SK-N-DZ (cell line): ENCODE measurements at places on chromosomes 13 and 19.

DNA sequence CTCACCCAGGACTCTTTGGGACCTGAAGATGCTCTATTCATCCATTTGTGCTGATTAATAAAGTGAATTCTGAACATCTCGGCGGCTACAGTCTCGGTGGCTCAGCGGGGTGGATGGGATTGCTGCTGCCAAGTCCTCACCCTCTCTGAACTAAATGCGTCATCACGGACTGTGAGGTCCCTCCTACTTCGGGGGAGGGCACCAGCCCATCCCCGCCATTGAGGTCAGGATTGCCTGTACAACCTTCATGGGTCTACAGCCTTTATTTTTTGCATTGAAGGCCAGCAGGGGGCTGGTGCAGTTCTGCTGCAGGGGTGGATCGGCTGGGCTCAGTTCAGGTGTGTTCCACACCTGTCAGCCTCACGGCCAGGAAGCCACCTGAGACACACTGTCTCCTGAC, 181.8 kb downstream of the COL4A1 start:
- DNase-seq: no peak

- no peak for DNase-seq
These were observed 2320.0 kb downstream of the PCDH9 start for GRCh38 chr13:64910096-64910495.

- no peak for DNase-seq
These were observed 104.9 kb downstream of the CACNA1A start for GRCh38 chr19:13401388-13401787.

- no peak for DNase-seq
These were observed 12.2 kb downstream of the MRPS31 start for GRCh38 chr13:40758811-40759210.

DNA sequence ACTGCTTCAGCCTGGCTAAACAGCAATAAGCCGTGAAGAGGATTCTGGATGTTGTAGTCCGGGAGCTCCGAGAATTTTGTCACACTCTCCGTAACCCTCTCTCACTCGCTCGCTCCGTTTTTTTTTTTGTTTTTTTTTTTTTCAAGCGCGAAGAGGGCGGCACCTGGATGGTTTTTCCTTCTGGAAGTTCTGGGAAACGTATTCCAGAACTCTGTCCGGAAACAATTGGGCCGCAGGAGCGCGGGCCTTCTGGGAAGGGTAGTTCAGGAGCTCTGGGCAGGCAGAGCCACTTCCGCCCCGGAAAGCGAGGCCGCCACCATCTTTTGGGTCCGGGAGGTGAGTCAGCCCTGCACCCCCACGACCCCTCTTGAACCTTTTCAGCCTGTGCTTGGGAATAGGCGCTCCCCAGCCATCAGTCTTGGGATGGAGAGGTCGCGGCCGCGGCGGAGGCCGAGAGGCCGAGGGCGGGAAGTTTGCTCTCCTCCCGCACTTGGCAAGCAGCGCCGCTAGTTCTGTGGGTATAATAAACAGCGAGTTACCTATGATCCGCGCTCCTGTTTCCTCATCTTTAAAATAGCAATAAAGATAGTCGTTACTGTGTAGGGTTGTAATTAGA, at the start of gene ZNF227:
Gene ZNF227, plus strand, starts transcription at position 283 of the 616 bp plus-strand sequence. CDS start 5,261 bp downstream, outside the sequence.
- peak; percentile 93 for DNase-seq

DNA sequence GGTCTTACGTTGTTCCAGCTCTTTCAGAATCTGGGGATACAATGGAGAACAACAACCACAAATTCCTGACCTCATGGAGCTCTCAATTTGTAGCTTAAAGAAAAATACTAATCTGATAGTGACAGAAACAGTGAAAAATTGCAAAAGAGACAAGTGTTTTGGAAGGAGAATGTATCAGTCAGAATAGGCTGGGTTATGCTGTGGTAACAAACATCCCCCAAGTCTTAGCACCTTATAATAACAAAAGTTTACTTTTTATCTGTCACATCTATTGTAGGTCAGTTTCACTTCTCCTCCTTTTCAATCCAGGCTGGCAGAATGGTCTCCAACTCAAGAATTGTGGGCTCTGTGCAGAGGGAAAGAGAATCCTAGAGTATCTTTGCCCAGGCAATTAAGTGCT, 9.5 kb downstream of the FAM187B start:
- DNase-seq: no peak

- no peak for DNase-seq
These were observed 25.5 kb upstream of the ATP12A start for GRCh38 chr13:24654741-24655140.

DNA sequence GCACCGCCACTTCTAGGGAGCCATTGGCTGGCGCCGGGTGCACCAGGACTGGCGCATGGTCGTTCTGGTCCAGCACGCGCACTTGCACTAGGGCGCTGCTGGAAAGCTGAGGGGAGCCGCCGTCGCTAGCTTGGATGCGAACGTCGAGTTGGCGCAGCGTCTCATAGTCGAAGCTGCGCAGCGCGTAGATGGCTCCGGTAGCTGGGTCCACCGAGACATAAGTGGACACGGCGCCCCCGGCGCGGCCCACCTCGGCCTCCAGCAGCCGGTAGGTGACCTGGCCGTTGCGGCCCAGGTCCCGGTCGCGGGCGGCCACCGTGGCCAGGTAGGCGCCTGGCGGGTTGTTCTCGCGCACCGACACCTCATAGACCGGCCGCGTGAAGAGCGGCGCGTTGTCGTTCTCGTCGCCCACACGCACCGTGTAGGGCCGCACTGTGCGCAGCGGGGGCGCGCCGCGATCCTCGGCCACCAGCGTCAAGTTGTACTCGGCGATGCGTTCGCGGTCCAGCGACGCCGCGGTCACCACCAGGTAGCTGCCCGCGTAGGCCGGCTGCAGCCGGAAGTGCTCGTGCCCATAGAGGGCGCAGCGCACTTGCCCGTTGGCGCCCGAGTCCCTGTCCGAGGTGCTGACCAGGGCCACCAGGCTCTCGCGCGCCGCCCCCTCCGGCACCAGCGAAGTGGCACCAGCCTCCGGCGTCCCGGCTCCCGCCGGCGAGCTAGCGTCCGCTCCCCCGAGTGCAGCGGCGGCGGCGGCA, 1.7 kb downstream of the PCDH8 start:
- DNase-seq: no peak

GRCh38 chr13:101230271-101230890, 185.9 kb downstream of the NALCN start:
- DNase-seq: no peak

- no peak for DNase-seq
These were observed 1719.5 kb upstream of the MIR17HG start for GRCh38 chr13:89627996-89628395.

DNA sequence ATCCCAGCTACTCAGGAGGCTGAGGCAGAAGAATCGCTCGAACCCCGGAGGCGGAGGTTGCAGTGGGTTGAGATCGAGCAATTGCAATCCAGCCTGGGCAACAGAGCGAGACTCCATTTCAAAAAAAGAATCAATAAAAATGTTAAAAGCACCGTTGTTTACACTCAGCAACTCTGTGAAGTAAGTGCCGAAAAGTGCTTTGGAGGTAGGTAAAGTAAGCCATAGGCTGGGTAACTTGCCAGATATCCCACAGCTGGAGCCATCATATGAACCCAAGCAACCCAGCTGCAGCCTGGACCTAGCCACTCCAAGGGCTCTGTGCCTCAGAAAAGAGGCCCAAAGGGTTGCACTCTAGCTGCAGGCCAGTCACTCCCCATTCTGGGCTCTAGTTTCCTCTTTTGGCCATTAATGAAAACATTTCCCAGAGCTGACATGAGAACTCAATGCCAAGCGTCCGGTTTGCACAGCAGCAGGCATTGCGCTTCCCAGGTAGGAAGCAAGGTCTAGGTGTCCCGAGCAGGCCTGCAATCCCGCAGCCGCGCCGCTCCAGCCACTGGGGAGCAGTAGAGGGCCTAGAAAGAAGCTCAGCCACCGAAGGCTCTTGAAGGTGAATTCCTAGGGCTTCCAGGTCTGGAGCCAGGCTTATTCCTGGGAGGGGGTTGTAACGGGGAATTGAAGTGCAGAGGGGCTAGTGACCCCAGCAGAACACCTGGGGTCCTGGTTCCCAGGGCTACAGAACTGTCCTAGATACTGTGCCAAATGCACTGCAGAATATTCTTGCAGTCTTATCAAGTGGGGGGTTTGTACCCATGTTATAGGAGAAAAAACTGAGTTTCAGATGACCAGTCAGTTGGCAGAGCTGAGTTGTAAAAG, 4.1 kb upstream of the CD79A start:
- DNase-seq: peak; percentile 70

- DNase-seq: peak; percentile 24
These were observed 195.5 kb downstream of the ZNF536 start for GRCh38 chr19:30567536-30568232.

- DNase-seq: no peak
These were observed 9.6 kb downstream of the TINCR start for GRCh38 chr19:5558101-5558621.

GRCh38 chr13:79871594-79871993, 390.6 kb downstream of the NDFIP2 start:
- DNase-seq: no peak

- no peak for DNase-seq
These were observed 362.8 kb downstream of the NALCN start for GRCh38 chr13:101053301-101054093.

GRCh38 chr13:72570019-72570418, 157.4 kb downstream of the MZT1 start:
- no peak for DNase-seq

- DNase-seq: no peak
These were observed 24.6 kb upstream of the TM9SF2 start for GRCh38 chr13:99476648-99477047.

DNA sequence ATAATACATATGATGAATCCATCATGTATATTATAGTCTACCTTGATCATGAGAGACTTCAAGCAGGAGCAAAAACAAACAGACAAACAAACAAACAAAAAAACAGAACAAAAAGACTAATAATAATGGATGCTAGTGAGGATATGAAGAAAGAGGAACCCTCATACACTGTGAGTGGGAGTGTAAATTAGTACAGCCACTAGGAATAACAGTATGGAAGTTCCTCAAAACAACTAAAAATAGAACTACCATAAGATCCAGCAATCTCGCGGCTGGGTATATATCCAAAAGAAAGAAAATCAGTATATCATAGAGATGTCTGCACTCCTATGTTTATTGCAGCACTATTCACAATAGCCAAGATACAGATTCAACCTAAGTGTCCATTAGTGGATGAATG, 7.0 kb upstream of the DLEU7 start:
- no peak for DNase-seq

GRCh38 chr13:24356837-24357236, 47.5 kb downstream of the C1QTNF9 start:
- DNase-seq: no peak

GRCh38 chr19:2032296-2032941, 16.9 kb upstream of the BTBD2 start:
- DNase-seq: no peak

DNA sequence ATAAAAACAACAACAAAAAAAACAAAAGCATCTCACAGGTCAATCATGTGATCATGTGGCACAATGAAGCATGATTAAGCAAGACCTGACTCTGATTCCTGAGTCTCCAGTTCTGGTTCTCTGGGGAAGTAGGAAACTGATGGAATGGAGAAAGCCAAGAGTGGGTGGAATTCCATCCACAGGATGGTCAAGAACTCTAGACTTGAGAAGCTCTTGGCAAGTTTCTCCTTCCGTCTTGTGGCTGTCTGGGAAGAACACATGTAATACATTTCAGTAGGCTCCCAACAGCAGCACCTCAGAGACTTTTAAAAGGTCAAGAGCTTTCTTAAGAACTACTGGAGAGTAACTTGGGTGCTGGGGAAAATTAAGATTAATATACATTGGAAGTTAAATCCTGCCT, 78.6 kb upstream of the TSHZ3 start:
- DNase-seq: no peak

GRCh38 chr13:111282425-111282824, 38.0 kb upstream of the TEX29 start:
- no peak for DNase-seq

- no peak for DNase-seq
These were observed 319.0 kb downstream of the ZNF536 start for GRCh38 chr19:30690935-30691818.

GRCh38 chr13:80695841-80696240, 354.9 kb upstream of the SPRY2 start:
- DNase-seq: no peak

- DNase-seq: no peak
These were observed 1.6 kb downstream of the LATS2 start for GRCh38 chr13:21059641-21060337.

GRCh38 chr19:23762884-23763711, 4.4 kb upstream of the ZNF681 start:
- peak; percentile 75 for DNase-seq

- no peak for DNase-seq
These were observed 83.4 kb downstream of the MIPEP start for GRCh38 chr13:23805821-23806220.

DNA sequence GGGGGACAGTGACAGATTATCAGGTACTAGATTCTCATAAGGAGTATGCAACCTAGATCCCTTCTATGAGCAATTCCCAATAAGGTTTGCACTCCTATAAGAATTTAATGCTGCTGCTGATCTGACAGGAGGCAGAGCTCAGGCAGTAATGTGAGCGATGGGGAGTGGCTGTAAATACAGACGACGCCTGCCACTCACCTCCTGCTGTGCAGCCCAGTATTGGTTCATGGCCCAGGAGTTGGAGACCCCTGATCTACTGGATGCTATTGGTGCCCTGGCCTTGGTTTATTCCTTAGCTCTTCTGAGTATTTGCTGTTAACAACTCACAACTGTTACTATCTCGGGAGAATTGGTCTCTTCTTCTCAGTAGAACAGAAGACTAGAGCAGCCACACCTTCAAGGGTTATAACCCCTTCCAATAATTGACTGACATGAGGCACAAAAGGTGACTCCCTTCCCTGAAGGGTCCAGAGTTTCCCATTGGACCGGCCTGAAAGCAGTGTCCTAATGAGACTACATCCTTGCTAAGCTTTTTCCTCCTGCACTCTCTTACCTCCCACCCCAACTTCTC, 35.0 kb upstream of the RBM26 start:
- DNase-seq: no peak

DNA sequence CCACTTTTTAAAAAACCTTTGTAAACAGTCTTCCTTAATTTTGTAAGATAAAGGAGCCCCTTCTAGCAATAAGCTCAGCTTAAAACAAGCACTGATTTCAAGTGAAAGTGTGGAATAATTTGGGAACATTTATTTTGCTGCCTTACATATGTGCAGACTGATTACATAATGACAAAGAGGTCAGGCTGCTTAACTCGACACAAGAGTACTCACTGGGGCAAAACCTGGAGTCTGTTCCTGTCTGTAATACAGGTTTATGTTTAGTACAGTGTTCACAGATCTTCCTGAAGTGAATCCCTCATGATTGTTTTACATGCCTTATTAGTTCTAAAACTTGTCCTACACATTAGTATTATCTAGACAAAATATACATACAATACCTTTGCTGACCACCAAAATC, 609.8 kb downstream of the LMO7 start:
- DNase-seq: no peak

GRCh38 chr13:21164631-21165030, 11.7 kb downstream of the SKA3 start:
- no peak for DNase-seq

- DNase-seq: no peak
These were observed 47.9 kb downstream of the LYL1 start for GRCh38 chr19:13054626-13055212.

- no peak for DNase-seq
These were observed 28.1 kb downstream of the KEAP1 start for GRCh38 chr19:10474962-10475451.
